Neural crest cell (in vitro differentiated cells): ENCODE measurements at places on chromosomes 11 and 22.

DNA sequence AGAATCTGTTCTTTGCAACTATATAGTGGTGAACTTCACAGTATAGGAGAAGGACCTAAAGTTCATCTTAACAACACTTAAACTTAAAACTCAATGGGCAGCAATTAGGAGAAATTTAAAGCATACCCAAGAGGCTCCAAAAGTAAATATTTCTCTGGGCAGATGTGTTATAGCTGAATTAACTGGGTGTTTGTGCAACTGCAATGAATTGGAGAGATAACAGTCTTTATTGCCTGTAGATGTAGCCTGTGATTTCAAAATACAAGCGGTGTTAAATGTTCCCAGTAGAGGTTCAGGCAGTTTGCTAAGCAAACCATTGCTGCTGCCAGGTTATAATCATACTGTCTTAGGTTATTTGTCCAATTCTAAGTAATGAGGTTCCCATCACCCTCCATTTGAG is 294.1 kb upstream of the MTNR1B start:
- DNase-seq = no peak

GRCh38 chr11:31640611-31641010 is 131.0 kb downstream of the ELP4 start:
- no peak for DNase-seq

- DNase-seq = no peak
Observed at GRCh38 chr22:37331034-37331428, 48.7 kb downstream of the CYTH4 start.

- no peak for DNase-seq
Observed at GRCh38 chr22:45771711-45772110, 100.1 kb downstream of the ATXN10 start.

- no peak for DNase-seq
Observed at GRCh38 chr11:130003717-130004001, 1.0 kb upstream of the PRDM10 start.
